H9 (cell line): ENCODE measurements at places on chromosomes 6 and 20. TPM values are rescaled to one million over a fixed set of nuclear protein-coding genes. Genes with fewer than 3 reads are reported as not detected.

- peak; percentile 26 for DNase-seq
- no peaks in the 10 kb centered on the region for H3K36me3 ChIP-seq
- no peak overlapping the region for H3K4me3 ChIP-seq
- no peaks in the 10 kb centered on the region for H3K27me3 ChIP-seq
Observed at GRCh38 chr6:120869397-120869796, 464.9 kb downstream of the TBC1D32 start.

- H3K36me3 ChIP-seq: no peaks in the 10 kb centered on the region
- no peak overlapping the region for H3K27ac ChIP-seq
- DNase-seq: no peak
- peaks cover 3% of the 10 kb centered on the region; the same call in 1 of the 2 replicates for H3K4me1 ChIP-seq
- H3K27me3 ChIP-seq: no peaks in the 10 kb centered on the region
- no peak overlapping the region for H3K4me3 ChIP-seq
Observed at GRCh38 chr6:105592329-105592728, 189.4 kb upstream of the PREP start.

GRCh38 chr6:163893609-163894189 lies 479.2 kb downstream of the QKI start:
- no peaks in the 10 kb centered on the region; the same call in 2 of the 3 replicates for H3K36me3 ChIP-seq
- H3K4me1 ChIP-seq: no peaks in the 10 kb centered on the region
- H3K4me3 ChIP-seq: no peak overlapping the region
- no peaks in the 10 kb centered on the region for H3K27me3 ChIP-seq

GRCh38 chr6:116842459-116842858 lies 13.6 kb upstream of the GPRC6A start:
- no peak overlapping the region for H3K4me3 ChIP-seq
- H3K27ac ChIP-seq: no peak overlapping the region
- no peaks in the 10 kb centered on the region for H3K36me3 ChIP-seq
- H3K4me1 ChIP-seq: no peaks in the 10 kb centered on the region
- no peaks in the 10 kb centered on the region for H3K27me3 ChIP-seq

DNA sequence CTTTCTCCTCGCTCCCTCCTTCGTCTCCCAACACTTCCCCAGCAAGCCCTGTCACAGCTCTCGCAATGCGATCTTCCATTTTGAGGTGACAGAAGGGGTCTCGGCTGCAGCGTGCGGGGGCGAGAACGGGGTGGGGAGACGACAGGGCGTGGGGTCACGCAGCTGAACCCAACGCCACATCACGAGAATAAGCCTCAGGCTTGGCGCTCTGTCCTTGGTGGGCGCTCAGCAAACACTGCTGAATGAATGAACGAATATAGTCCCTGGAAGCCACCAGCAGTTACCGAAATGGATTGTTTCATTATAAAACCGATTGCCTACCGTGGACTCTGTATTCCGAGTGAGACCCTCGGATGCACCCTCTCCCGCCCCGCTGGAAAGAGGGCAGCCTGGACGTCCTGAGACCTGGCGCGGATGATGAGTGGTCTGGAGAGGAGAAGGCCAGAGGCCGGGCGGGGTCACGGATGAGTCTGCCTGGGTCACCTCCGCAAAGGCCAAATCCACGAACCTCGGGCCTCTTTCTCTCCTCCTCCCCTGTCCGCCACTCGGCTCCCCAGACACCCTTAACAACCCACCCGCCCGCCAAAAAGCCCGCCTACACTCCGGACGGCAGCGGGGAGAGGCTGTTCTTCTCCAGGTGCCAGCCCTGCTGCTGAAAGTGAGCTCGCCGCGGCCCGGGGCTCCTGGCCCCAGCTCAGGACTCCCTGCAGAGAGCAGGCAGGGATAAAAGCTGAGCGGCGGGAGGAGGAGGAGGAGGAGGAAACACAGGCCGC lies 3.7 kb downstream of the NRN1 start:
- H3K4me1 ChIP-seq: peaks cover 7% of the 10 kb centered on the region
- no peak overlapping the region for H3K27ac ChIP-seq
- peak overlapping the region; percentile 87 for H3K4me3 ChIP-seq
- H3K27me3 ChIP-seq: peaks cover 90% of the 10 kb centered on the region
- DNase-seq: no peak

DNA sequence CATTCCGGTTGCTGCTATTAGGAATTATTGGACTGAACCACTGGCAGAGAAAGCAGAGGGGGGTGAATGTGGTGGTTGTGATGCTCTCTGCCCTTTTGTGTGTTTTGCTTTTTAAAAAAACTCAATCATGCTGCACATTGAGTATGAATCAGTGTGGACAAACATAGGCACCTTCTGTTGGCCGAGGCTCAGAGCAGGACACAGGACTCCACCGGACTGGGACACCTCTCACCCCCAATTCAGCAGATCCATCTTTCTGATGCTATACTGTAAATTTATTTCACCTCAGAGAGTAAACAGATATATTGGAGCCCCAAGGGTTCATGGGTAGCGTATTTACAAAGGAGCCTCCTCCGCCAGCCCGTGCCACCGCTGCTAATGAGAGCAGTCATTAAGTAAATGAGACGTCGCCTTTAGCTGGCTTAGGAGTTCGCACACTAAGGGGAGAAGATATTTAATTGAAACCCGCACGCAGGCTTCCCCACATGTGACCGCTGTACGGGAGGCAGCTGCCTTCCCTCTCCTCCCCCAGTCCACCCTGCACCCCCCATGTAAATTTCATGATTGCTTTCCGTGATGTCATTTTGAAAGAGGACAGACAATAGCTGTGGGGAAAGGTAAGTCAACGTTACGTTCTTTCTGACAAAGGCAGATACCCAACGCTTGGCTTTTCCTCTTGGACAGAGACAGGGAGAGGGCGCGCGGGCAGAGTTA lies at the start of gene MYT1:
Gene MYT1, plus strand, starts transcription at position 330 of the 714 bp plus-strand sequence. CDS start 34,410 bp downstream, outside the sequence.
- no peaks in the 10 kb centered on the region for H3K36me3 ChIP-seq
- H3K27me3 ChIP-seq: no peaks in the 10 kb centered on the region; the same call in 1 of the 2 replicates
- H3K27ac ChIP-seq: no peak within 1 kb of the TSS
- DNase-seq: no peak
- no peak within 1 kb of the TSS for H3K4me3 ChIP-seq

- no peaks in the 10 kb centered on the region for H3K4me1 ChIP-seq
- H3K4me3 ChIP-seq: no peak overlapping the region
- no peaks in the 10 kb centered on the region; the same call in 2 of the 3 replicates for H3K36me3 ChIP-seq
- H3K27me3 ChIP-seq: no peaks in the 10 kb centered on the region
- H3K27ac ChIP-seq: no peak overlapping the region
Observed at GRCh38 chr6:154847318-154847717, 114.1 kb downstream of the SCAF8 start.

GRCh38 chr6:106908386-106908840 lies 66.1 kb downstream of the CD24 start:
- H3K4me3 ChIP-seq: no peak overlapping the region
- no peaks in the 10 kb centered on the region for H3K27me3 ChIP-seq
- no peak overlapping the region for H3K27ac ChIP-seq
- no peaks in the 10 kb centered on the region for H3K4me1 ChIP-seq

DNA sequence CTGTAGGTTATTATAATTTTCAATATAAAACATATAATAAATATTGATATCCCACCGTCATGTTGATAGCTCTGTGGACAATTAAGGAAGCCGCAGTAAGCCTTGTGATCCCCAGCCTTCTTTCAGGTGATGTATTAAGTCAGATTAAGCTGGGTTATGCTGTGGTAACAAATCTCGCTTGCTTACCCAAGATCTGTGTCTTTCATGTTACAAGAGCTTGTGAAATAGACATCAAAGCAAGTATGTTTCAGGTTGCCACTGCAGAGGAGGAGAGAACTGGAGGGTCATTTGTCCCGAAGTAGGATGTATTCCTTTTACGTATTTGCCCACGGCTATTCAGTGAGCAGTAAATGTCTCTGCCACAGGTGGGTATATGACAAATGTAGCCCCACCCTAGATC lies 17.8 kb upstream of the BCKDHB start:
- no peak overlapping the region for H3K27ac ChIP-seq
- no peaks in the 10 kb centered on the region for H3K36me3 ChIP-seq
- no peaks in the 10 kb centered on the region for H3K4me1 ChIP-seq
- H3K27me3 ChIP-seq: no peaks in the 10 kb centered on the region
- no peak for DNase-seq

- no peak overlapping the region for H3K27ac ChIP-seq
- H3K27me3 ChIP-seq: no peaks in the 10 kb centered on the region
- no peak overlapping the region for H3K4me3 ChIP-seq
Observed at GRCh38 chr6:4008324-4009047, 70.5 kb downstream of the FAM217A start.

The TFAP2D gene
- total RNA-seq: not detected in 2 replicates

The FOXQ1 gene
- 0.15 TPM in 1 of 2 replicates, not detected in the other for total RNA-seq

The DNAH8 gene
- not detected in 2 replicates for total RNA-seq
